Cardiac muscle cell (in vitro differentiated cells and primary cell): ENCODE measurements at places on chromosomes 7 and 10.

GRCh38 chr7:140653319-140654108, 12.9 kb upstream of the DENND2A start:
- no peak overlapping the region for H3K27ac ChIP-seq
- no peaks in the 10 kb centered on the region for H3K27me3 ChIP-seq
- peak; percentile 86 for DNase-seq
- no peaks in the 10 kb centered on the region for H3K36me3 ChIP-seq

GRCh38 chr7:131608116-131608500, 51.7 kb upstream of the PODXL start:
- no peak overlapping the region for H3K4me3 ChIP-seq
- peaks cover 53% of the 10 kb centered on the region for H3K4me1 ChIP-seq
- DNase-seq: no peak
- H3K36me3 ChIP-seq: no peaks in the 10 kb centered on the region

GRCh38 chr10:62075414-62075813, 173.9 kb downstream of the ARID5B start:
- H3K27me3 ChIP-seq: no peaks in the 10 kb centered on the region
- no peak for DNase-seq
- no peaks in the 10 kb centered on the region for H3K36me3 ChIP-seq
- H3K4me1 ChIP-seq: no peaks in the 10 kb centered on the region

GRCh38 chr7:130071701-130072622, 1.6 kb downstream of the KLHDC10 start:
- no peaks in the 10 kb centered on the region for H3K27me3 ChIP-seq
- no peak overlapping the region for H3K27ac ChIP-seq
- DNase-seq: peak; percentile 92
- peak overlapping the region; percentile 79 for H3K4me3 ChIP-seq

GRCh38 chr7:29968683-29969395, 20.8 kb downstream of the SCRN1 start:
- no peak for DNase-seq
- H3K36me3 ChIP-seq: no peaks in the 10 kb centered on the region
- H3K27me3 ChIP-seq: no peaks in the 10 kb centered on the region
- H3K27ac ChIP-seq: no peak overlapping the region
- no peaks in the 10 kb centered on the region for H3K4me1 ChIP-seq
- H3K4me3 ChIP-seq: no peak overlapping the region

DNA sequence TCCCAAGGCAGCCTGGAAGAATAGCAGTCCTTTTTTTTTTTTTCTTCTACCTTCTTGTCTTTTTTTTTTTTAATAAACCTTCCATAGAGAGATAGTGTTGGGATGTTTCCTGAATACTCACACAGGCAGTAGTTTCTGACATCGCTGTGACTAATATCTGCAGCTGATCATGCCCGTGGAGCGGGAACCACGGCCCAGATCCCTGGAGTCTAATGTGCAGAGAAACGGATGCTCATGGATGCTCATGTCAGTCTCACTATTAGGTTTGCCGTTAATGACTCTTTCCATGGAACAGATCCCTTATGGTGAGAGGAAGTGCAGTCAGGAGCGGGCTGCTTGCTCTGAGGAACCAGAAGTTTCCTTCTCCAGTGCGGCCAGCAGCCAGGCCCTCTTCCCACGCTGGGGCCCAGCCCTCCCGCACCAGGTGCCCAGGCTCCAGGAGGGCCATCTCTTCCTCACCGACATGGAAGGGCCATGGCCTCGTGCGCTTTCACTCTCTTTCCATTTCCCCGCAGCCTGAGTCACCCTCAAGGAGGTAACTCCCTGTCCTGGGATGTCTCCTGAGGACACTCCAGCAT, 132.5 kb downstream of the WDR37 start:
- no peak overlapping the region for H3K27ac ChIP-seq
- H3K27me3 ChIP-seq: no peaks in the 10 kb centered on the region
- DNase-seq: no peak

- H3K4me1 ChIP-seq: no peaks in the 10 kb centered on the region
- no peak for DNase-seq
- H3K27me3 ChIP-seq: no peaks in the 10 kb centered on the region
- H3K27ac ChIP-seq: no peak overlapping the region
- H3K36me3 ChIP-seq: no peaks in the 10 kb centered on the region
These were observed 400.0 kb upstream of the FZD8 start for GRCh38 chr10:36042135-36042534.

DNA sequence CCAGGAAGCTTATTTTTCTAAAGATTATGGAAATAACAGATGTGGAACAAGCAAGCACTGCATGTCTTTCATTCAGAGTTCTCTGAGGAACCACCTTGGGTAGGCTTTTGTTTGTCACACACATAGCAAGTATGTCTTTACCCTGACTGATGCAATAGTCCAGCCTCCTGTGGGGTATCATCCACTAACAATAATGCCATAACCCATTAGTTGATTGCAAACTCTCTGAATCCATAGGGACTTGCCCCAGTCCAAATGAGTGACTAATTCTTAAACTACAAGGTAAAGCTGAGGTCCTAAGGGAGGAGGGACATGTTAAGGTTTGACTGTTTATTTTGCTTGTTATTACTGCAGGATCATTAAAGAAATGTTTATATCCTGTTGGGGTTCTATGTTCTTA, 151.4 kb upstream of the PRPS1L1 start:
- no peak overlapping the region for H3K4me3 ChIP-seq
- peak; percentile 24 for DNase-seq
- H3K27me3 ChIP-seq: no peaks in the 10 kb centered on the region
- peaks cover 3% of the 10 kb centered on the region for H3K4me1 ChIP-seq
- no peaks in the 10 kb centered on the region for H3K36me3 ChIP-seq
- no peak overlapping the region for H3K27ac ChIP-seq

GRCh38 chr10:26085549-26085948, 131.0 kb upstream of the GAD2 start:
- no peaks in the 10 kb centered on the region for H3K36me3 ChIP-seq
- H3K4me3 ChIP-seq: no peak overlapping the region
- H3K4me1 ChIP-seq: no peaks in the 10 kb centered on the region
- no peaks in the 10 kb centered on the region for H3K27me3 ChIP-seq
- no peak for DNase-seq
- H3K27ac ChIP-seq: no peak overlapping the region

- H3K27ac ChIP-seq: no peak overlapping the region
- H3K4me3 ChIP-seq: no peak overlapping the region
- peaks cover 5% of the 10 kb centered on the region for H3K4me1 ChIP-seq
- H3K27me3 ChIP-seq: no peaks in the 10 kb centered on the region
- DNase-seq: peak; percentile 15
- H3K36me3 ChIP-seq: no peaks in the 10 kb centered on the region
These were observed 64.0 kb downstream of the MTPAP start for GRCh38 chr10:30284865-30285594.

- no peaks in the 10 kb centered on the region for H3K36me3 ChIP-seq
- H3K4me1 ChIP-seq: no peaks in the 10 kb centered on the region
- no peak for DNase-seq
- H3K27me3 ChIP-seq: no peaks in the 10 kb centered on the region
These were observed 122.3 kb upstream of the MDFIC start for GRCh38 chr7:114799628-114800028.

DNA sequence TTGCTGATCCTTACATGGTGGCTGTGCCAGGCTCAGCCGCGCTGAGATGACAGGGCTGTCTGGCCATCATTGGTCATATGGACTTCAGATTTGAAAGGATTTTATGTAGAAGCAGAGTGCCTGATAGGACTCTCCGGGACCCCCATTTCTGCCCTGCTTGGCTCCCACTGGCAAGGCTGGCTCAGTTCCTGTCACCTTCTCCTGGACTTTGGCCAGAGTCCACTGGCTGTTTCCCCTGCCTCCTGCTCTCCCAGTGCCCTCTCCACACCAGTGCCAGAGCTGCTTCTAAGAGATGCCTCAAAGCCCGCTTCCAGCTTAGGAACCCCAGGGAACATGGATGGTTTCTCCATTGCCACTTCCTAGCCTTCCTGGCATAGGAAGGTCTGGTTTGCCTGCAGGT, 5.1 kb upstream of the SH2D4B start:
- no peaks in the 10 kb centered on the region for H3K36me3 ChIP-seq
- H3K4me1 ChIP-seq: no peaks in the 10 kb centered on the region
- no peak for DNase-seq
- no peak overlapping the region for H3K4me3 ChIP-seq
- no peaks in the 10 kb centered on the region for H3K27me3 ChIP-seq

DNA sequence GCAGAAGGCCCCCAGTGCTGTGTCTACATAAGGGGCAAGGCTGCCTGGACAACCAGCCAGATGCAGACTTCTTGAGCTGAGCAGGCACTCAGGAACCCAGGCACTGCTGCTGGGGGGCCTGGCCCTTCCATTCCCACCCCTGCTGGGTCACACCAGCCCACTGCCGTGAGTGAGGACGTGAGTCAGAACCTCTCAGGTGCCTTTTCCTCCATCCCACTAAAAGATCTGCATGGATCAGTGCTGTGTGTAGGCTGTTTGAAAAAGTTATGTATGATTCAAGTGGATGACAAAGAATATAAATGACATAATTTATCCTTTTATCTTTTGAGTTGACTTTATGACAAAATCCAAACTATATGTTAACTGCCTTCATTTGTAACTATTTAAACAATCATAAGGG, 499.3 kb downstream of the INHBA start:
- H3K4me1 ChIP-seq: no peaks in the 10 kb centered on the region
- H3K36me3 ChIP-seq: no peaks in the 10 kb centered on the region
- no peaks in the 10 kb centered on the region for H3K27me3 ChIP-seq
- H3K27ac ChIP-seq: no peak overlapping the region
- no peak for DNase-seq

DNA sequence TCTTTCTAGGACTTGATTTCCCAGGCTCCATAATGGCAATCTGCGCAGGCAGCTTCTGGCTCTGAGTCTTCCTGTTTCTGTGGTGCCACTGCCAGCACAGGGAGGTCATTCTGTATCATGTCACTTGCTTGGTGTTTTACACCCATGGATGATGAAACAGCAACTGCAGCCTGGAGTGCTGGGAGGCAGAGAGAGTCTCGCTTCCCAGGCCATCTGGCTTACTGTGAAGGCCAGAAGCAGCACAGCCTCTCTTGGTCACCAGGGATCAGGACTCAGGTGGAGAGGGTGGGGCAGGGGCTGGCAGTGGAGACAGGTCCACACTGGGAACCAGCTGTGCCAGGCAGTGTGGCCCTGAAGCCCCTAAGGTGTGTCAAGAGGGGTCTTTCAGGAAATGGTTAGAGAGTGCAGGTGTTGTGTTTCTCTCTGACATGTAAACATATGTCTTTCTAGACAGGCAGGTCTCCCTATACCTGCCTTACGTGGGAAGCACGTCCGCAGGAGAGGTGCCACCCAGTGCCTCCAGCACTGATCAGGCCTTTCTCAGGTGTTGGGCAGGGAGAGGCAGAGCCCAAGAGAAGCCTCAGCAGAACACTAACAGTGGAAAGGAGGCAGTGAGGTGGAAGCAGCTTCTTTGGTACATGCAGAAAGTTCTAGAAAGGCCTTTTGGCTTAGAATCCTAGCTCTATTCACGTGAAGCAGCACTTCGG, 71.4 kb downstream of the INSIG1 start:
- no peaks in the 10 kb centered on the region for H3K36me3 ChIP-seq
- peaks cover 74% of the 10 kb centered on the region for H3K27me3 ChIP-seq
- no peak overlapping the region for H3K4me3 ChIP-seq
- no peak overlapping the region for H3K27ac ChIP-seq

DNA sequence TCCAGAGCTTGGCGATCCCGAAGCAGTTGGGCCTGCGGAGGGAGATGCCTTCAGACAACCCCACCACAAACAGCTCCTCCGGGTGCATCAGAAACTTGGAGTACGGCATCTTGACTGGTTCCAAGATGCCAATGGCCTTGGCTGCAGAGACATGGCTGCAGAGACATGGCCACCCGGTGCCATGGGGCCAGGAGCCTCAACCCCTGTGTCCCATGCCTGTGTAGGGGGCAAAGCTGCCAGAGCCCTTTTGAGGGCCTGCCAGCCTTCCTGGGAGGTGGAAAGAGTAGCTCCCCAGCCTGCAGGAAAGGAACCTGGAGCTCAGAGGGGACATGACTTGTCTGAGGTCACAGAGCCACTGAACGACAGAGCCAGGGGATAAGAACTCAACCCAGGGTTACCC, 83.5 kb downstream of the RABGEF1 start:
- H3K27me3 ChIP-seq: no peaks in the 10 kb centered on the region
- H3K36me3 ChIP-seq: no peaks in the 10 kb centered on the region
- H3K4me3 ChIP-seq: no peak overlapping the region
- DNase-seq: no peak
- no peak overlapping the region for H3K27ac ChIP-seq
- no peaks in the 10 kb centered on the region for H3K4me1 ChIP-seq

- no peaks in the 10 kb centered on the region for H3K4me1 ChIP-seq
- no peaks in the 10 kb centered on the region for H3K36me3 ChIP-seq
- no peak overlapping the region for H3K27ac ChIP-seq
- no peaks in the 10 kb centered on the region for H3K27me3 ChIP-seq
- no peak overlapping the region for H3K4me3 ChIP-seq
These were observed 138.0 kb downstream of the TES start for GRCh38 chr7:116348346-116348745.

- no peak overlapping the region for H3K4me3 ChIP-seq
- no peak overlapping the region for H3K27ac ChIP-seq
- H3K27me3 ChIP-seq: no peaks in the 10 kb centered on the region
- no peaks in the 10 kb centered on the region for H3K4me1 ChIP-seq
- DNase-seq: no peak
- no peaks in the 10 kb centered on the region for H3K36me3 ChIP-seq
These were observed 28.8 kb downstream of the DNA2 start for GRCh38 chr10:68442971-68443370.

GRCh38 chr7:92824901-92825480, 11.4 kb downstream of the CDK6 start:
- H3K4me1 ChIP-seq: peaks cover 25% of the 10 kb centered on the region
- no peak for DNase-seq
- H3K27me3 ChIP-seq: no peaks in the 10 kb centered on the region
- H3K4me3 ChIP-seq: no peak overlapping the region
- H3K27ac ChIP-seq: no peak overlapping the region

DNA sequence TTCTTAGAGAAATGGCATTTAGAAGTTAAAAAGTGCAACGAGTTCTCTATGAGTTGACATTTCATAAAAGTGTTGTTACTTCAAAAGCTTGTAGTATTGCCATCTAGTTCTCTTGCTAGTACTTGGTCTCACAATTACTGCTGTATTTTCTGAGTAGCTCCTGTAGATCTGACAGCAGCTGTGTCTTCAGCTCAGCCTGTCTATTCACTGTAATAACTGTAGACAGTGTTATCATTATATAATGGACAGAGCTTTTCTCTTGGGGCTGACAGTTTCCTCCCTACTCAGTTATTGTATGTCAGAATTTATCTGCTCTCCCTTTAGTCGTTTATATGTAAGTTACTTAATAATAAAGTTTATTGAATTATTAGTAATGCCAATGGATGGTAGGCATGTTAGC, 388.7 kb upstream of the VSTM2A start:
- H3K4me3 ChIP-seq: no peak overlapping the region
- no peaks in the 10 kb centered on the region for H3K36me3 ChIP-seq
- H3K4me1 ChIP-seq: no peaks in the 10 kb centered on the region
